ENCODE measurements at places on chromosomes 6 and 20. TPM values are rescaled to one million over a fixed set of nuclear protein-coding genes. Genes with fewer than 3 reads are reported as not detected.

DNA sequence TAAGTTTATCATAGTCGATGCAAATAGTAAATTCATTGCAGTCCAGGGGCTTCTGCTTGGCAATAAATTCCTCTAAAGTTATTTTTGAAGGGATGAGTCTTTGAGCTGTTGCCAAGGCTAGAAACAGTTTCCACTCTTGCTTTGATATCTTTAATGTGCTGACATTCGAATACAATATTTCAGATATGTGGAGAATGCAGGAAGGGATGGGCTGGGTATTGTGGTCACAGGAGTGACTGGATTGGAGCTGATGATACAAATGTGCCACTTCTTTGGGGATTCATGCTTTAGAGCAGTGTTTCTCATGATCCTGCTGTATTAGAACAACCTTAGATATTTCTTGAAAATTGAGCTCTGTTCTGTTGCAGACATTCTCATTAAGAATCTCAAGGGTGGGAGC is 139.0 kb downstream of the PRDM13 start:
- peak; percentile 39 for DNase-seq

DNA sequence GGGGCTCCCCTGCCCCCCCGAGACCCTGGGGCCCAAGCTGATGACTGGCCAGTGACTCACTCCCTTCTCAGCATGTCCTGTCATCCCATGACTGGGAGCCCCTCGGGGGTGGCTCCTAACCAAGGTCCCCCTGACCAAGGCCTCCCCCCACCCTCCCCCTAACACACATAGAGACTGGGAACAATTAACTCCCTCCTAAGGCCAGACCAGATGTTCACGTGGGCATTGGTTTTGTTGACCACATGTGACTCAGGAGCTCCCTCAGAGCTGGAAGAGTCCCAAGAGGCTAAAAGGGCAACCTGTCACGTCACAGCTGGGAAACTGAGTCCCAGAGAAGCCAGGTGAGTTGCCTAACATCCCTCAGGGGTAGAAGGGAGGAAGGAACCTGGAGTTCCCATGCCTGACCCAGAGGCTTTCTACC is 10.6 kb upstream of the CCN5 start:
- peak; percentile 73 for DNase-seq

- DNase-seq: peak; percentile 49
These were observed 14.6 kb upstream of the CFAP206 start for GRCh38 chr6:87393026-87393622.

DNA sequence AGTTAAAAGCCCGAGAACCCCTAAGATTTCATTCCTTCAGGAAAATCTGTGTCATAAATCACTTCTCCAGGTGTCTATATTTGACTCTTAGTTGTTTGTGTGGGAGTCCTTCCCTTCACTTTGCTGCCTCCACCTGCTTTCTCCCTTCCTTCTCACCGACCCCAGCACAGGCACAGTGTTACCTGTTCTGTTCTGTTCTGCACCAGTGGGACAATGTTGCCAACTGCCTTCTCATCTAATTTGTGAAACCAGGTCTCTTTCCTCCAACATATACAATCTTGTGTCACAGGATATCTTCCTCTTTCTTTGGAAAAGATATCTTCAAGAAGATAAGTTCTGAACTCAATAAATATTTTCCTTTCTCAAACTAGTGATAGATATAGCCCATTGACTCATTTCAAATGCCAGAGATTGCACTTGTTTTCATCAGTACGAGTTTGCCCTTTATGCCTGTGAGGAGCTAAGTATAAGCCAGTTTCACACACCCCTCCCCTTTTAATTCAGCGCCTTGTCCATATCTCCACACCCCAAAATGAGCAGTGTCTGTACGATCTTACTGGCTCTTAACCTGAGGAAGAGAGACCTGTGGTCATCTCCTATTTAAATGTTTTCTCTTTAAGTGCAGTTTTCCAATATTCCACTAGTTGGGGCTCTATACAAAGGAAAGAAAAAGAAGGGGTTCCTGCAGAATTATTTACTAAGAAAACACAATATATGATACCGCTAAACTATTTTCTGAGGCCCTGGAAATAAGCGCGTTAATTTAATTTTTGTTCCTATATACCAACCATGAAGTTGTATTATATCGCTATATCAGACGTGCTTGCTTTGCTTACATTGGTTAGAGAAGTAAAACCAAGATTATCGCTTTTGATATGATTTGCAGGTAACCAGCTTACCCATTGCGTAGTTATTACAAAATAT is 81.6 kb upstream of the PREP start:
- peak; percentile 78 for DNase-seq

GRCh38 chr6:32668226-32668747 is 1.8 kb upstream of the HLA-DQB1 start:
- no peak for DNase-seq

GRCh38 chr20:62923669-62924441 is 2.5 kb downstream of the DIDO1 start:
- no peak for DNase-seq

DNA sequence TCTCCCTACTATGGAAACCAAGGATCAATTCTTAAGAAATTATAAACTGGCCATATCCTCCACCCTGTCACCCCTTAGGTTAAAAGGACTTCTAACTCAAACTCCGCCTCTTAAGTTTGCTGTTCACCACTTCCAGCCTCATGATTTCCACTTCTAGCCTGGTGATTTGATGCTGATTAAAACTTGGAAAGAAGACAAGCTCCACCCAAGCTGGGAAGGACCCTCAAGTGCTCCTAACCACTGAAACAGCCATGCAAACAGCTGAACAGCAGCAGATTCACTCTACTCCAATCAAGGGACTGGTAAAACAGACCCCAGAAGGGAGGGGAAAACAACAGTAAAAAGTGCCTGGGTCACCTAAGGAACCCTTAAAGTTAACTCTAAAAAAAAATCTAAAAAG is 10.3 kb downstream of the LCA5 start:
- no peak for DNase-seq

GRCh38 chr6:167839343-167839742 is 12.6 kb downstream of the AFDN start:
- no peak for DNase-seq

The RGS17 gene
- total RNA-seq: 33.6 TPM

GRCh38 chr6:89518352-89519055 is 85.6 kb downstream of the ANKRD6 start:
- DNase-seq: peak; percentile 29

The EPB41L1 gene
- 12.8 TPM for total RNA-seq

- peak; percentile 33 for DNase-seq
These were observed 52.7 kb downstream of the TGM2 start for GRCh38 chr20:38112261-38112929.

The CALHM4 gene
- 1.3 TPM for total RNA-seq

The FILIP1 gene
- total RNA-seq: under 0.01 TPM

The SYNDIG1 gene
- total RNA-seq: 0.11 TPM

The ZNF831 gene
- not detected for total RNA-seq

Measured in LHCN-M2 (cell line).